ENCODE measurements at places on chromosomes 5 and 9.

DNA sequence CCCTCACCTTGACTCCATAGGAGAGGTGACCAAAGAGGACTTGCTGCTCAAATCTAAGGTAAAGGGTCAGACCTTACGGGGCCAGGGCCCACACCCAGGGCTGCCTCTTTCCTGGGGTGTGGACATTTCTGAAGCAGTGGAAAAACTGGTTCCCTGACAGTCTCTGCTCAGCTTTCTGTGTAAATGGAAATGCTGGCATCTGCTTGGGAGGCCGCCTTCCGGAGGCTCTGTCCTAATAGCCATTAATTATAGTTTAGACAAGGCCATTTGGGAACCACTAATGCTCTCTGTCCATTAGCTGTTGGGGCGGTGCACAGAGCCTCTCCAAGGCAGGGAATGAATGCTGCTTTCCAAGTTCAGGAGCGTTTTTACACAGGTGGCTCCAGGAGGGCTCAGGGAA lies 17.3 kb downstream of the USP20 start:
- H3K4me1 ChIP-seq = peaks cover 5% of the 10 kb centered on the region
- no peak for DNase-seq
- H3K27me3 ChIP-seq = no peaks in the 10 kb centered on the region
- H3K4me3 ChIP-seq = no peak overlapping the region
- H3K36me3 ChIP-seq = peaks cover 85% of the 10 kb centered on the region
- no peak overlapping the region for H3K27ac ChIP-seq

GRCh38 chr9:78115073-78115472 lies 83.5 kb upstream of the GNAQ start:
- DNase-seq = no peak
- no peaks in the 10 kb centered on the region for H3K36me3 ChIP-seq
- H3K27ac ChIP-seq = no peak overlapping the region
- no peaks in the 10 kb centered on the region for H3K27me3 ChIP-seq
- H3K4me1 ChIP-seq = peaks cover 42% of the 10 kb centered on the region

DNA sequence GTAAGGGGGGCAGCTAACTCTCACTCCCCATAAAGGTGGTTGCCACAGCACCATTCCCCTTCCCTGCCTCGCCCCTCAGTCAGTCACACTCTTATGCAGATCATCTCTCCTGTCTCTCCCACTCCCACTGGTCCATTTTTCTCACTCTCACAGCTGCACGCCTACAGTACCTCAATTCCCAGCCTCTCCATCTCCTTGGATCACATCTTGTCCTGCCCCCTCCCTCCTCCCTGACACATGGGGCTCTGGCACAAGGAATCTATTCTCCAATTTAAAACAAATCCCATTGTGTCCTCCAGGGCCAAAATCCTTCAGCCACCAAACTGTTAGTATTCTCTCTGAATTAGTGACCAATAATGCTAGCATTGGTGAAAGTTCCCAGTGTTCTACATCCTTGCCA lies 114.4 kb downstream of the AUH start:
- no peaks in the 10 kb centered on the region for H3K27me3 ChIP-seq
- H3K27ac ChIP-seq = no peak overlapping the region
- H3K4me3 ChIP-seq = no peak overlapping the region
- peaks cover 5% of the 10 kb centered on the region for H3K4me1 ChIP-seq
- no peak for DNase-seq
- no peaks in the 10 kb centered on the region for H3K36me3 ChIP-seq

- no peaks in the 10 kb centered on the region for H3K27me3 ChIP-seq
- H3K4me1 ChIP-seq = peaks cover 41% of the 10 kb centered on the region
Observed at GRCh38 chr9:136104916-136105315, 9.8 kb upstream of the NACC2 start.

DNA sequence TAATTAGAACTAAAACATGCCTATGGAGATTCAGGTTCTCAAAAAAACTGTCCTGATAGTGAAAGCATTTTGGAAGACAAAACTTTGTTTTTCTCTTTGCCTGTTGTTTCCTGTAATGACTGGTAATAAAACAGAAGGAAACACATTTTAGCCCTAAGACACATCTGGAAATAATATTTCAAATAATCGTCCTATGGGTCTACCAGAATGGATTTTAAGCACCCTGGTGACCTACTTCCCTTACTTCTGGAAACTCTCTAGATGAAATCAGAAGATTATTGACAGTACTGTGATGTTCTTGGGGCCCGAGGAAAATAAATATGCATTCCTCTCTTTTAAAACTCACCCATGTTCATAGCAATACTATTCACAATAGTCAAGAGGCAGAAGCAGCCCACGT lies 110.1 kb upstream of the TLE4 start:
- no peaks in the 10 kb centered on the region for H3K27me3 ChIP-seq
- no peaks in the 10 kb centered on the region for H3K36me3 ChIP-seq
- H3K4me3 ChIP-seq = no peak overlapping the region

GRCh38 chr9:93587651-93588347 lies 11.4 kb downstream of the PHF2 start:
- no peaks in the 10 kb centered on the region for H3K27me3 ChIP-seq
- DNase-seq = no peak
- H3K27ac ChIP-seq = no peak overlapping the region
- no peaks in the 10 kb centered on the region for H3K36me3 ChIP-seq
- H3K4me3 ChIP-seq = no peak overlapping the region
- peaks cover 4% of the 10 kb centered on the region for H3K4me1 ChIP-seq

GRCh38 chr9:130212543-130213297 lies 40.5 kb downstream of the NCS1 start:
- no peaks in the 10 kb centered on the region for H3K36me3 ChIP-seq
- H3K4me1 ChIP-seq = no peaks in the 10 kb centered on the region
- no peak overlapping the region for H3K4me3 ChIP-seq
- no peaks in the 10 kb centered on the region for H3K27me3 ChIP-seq
- no peak for DNase-seq

- H3K27ac ChIP-seq = no peak overlapping the region
- no peak for DNase-seq
- H3K36me3 ChIP-seq = no peaks in the 10 kb centered on the region
Observed at GRCh38 chr5:92594031-92594430, 987.0 kb downstream of the NR2F1-AS1 start.

DNA sequence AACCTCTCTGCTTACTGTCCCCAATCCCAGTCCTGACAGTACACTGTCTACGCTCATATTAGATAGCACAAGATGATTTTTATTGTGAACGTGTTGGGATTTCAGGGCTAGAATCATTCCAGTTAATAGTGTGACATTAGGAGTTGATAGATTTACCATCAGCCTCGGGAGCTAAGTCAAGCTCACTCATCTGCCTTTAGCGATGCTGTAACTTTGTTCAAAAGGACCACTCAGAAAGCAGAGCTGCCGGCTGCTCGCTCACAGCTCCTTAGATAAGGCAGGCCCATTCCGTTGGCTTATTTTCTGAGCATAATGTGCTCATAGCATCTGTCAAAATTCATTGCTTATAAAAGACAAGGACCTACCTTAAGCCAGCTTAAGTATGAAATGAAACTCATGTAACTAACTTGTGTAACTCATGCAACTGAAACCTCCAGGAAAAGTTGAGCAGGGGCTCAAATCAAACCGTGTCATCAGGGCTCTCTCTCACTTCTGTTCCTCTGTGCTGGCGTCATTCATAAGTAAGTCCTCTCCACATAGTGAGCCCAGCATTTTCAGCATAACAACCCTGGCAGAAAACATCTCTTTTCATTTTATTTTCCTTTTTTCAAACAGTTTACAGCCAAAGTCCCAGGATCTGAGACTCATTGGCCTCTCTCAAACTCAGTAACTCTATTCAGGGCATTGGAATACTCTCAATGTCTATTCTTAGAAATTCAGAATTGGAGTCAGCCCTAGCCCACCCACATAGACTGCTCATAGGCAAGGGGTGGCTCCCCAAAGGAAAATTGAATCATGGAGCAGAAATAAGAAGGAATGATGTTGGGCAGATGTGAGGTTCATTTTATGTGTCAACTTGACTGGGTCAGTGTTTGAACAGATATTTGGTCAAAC lies 208.8 kb downstream of the MAN2A1 start:
- no peak overlapping the region for H3K4me3 ChIP-seq
- peaks cover 6% of the 10 kb centered on the region for H3K27me3 ChIP-seq
- H3K27ac ChIP-seq = no peak overlapping the region
- no peaks in the 10 kb centered on the region for H3K4me1 ChIP-seq
- no peaks in the 10 kb centered on the region for H3K36me3 ChIP-seq

- no peak for DNase-seq
- H3K4me1 ChIP-seq = peaks cover 95% of the 10 kb centered on the region
- no peaks in the 10 kb centered on the region for H3K27me3 ChIP-seq
- peaks cover 23% of the 10 kb centered on the region for H3K36me3 ChIP-seq
- no peak overlapping the region for H3K4me3 ChIP-seq
- peak overlapping the region; percentile 73 for H3K27ac ChIP-seq
Observed at GRCh38 chr9:89442981-89443814, 54.7 kb downstream of the SEMA4D start.

DNA sequence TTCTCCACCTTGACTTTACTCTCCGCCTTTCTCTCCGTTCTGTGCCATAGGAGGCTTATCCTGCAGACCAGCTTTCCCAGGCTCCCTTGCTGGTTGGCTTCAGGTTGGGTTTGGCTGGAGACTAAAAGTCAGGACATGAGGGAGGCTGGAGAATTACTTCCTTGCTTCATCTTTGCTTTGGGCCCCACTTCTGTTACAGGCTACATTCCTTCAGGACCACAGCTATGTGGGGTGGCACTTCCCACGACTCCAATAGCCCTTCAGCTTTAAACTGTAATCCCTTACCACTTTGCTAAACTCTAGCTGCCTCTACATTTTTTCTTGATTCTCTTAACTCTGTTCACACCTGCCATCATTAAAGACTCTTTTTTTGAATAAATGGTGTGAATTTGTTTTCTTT lies 186.7 kb upstream of the NR4A3 start:
- no peak for DNase-seq
- no peaks in the 10 kb centered on the region for H3K36me3 ChIP-seq
- H3K4me3 ChIP-seq = no peak overlapping the region
- no peaks in the 10 kb centered on the region for H3K4me1 ChIP-seq
- H3K27me3 ChIP-seq = peaks cover 2% of the 10 kb centered on the region

- H3K36me3 ChIP-seq = no peaks in the 10 kb centered on the region
- H3K4me3 ChIP-seq = no peak overlapping the region
- peaks cover 21% of the 10 kb centered on the region for H3K4me1 ChIP-seq
- no peak overlapping the region for H3K27ac ChIP-seq
- peaks cover 3% of the 10 kb centered on the region for H3K27me3 ChIP-seq
- DNase-seq = no peak
Observed at GRCh38 chr5:177494346-177495195, 2.8 kb downstream of the PDLIM7 start.

DNA sequence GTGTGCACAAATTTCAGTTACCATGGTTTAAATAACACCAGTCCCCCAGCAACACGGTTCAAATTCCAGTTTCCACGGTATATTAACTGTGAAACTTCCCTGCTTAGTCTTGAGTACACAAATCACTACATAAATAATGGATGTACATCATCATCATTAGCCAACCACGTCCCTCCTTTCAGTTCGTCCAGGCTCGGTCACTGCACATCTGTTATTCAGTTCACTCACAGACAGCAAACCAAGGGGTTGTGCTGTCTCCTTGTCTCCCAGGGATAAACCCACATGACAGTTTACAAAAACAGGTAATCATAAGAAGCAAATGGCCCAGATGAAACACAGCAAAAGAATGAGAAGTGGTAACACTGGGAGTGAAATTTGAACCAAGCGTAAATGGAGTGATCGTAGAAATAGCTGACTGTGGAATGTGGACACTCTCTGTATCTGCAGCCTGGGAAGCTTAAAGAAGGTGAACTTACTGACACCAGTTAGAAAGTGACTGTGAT lies 61.0 kb upstream of the RAD23B start:
- H3K36me3 ChIP-seq = no peaks in the 10 kb centered on the region
- no peak for DNase-seq
- no peak overlapping the region for H3K27ac ChIP-seq
- H3K4me1 ChIP-seq = no peaks in the 10 kb centered on the region

- DNase-seq = no peak
- no peaks in the 10 kb centered on the region for H3K36me3 ChIP-seq
- no peaks in the 10 kb centered on the region for H3K27me3 ChIP-seq
- H3K27ac ChIP-seq = no peak overlapping the region
- no peak overlapping the region for H3K4me3 ChIP-seq
Observed at GRCh38 chr9:129109537-129109903, 1.1 kb downstream of the CRAT start.

GRCh38 chr5:177096162-177097015 lies 9.7 kb downstream of the FGFR4 start:
- no peak overlapping the region for H3K27ac ChIP-seq
- no peak for DNase-seq
- H3K4me3 ChIP-seq = no peak overlapping the region
- H3K27me3 ChIP-seq = no peaks in the 10 kb centered on the region
- no peaks in the 10 kb centered on the region for H3K4me1 ChIP-seq

- no peak overlapping the region for H3K4me3 ChIP-seq
- H3K4me1 ChIP-seq = no peaks in the 10 kb centered on the region
- H3K27me3 ChIP-seq = no peaks in the 10 kb centered on the region
- H3K36me3 ChIP-seq = no peaks in the 10 kb centered on the region
- H3K27ac ChIP-seq = no peak overlapping the region
Observed at GRCh38 chr9:108836319-108836718, 19.5 kb downstream of the ACTL7B start.

GRCh38 chr9:34540827-34541226 lies 18.0 kb upstream of the ENHO start:
- no peaks in the 10 kb centered on the region for H3K4me1 ChIP-seq
- no peaks in the 10 kb centered on the region for H3K36me3 ChIP-seq
- DNase-seq = no peak
- no peaks in the 10 kb centered on the region for H3K27me3 ChIP-seq

DNA sequence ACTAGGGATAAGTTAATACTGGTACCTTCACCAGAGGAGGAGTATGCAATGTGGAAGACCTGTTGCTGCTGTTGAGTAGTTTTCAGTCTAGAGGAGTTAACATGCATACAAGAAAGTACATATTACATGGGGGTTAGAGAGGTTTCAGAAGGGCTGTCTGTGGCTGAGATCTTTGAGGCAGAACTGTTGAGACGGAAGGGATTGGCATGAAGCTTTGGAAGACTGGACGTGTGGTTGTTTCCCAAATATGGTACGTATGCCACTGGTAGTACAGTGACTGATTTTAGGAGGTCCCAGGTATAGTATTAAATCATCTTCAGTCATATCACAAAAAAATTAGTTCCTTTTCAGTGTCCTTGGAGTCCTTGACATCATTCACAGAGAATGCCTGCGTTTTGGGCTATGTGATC lies 17.6 kb downstream of the TNFAIP8 start:
- DNase-seq = no peak
- no peak overlapping the region for H3K4me3 ChIP-seq
- no peak overlapping the region for H3K27ac ChIP-seq
- no peaks in the 10 kb centered on the region for H3K27me3 ChIP-seq
- peaks cover 10% of the 10 kb centered on the region for H3K36me3 ChIP-seq

GRCh38 chr9:119368681-119369581 lies at the start of gene BRINP1:
BRINP1 (minus strand) TSS chr9:119369435; CDS start chr9:119313355, 56,080 bp downstream.
- no peaks in the 10 kb centered on the region for H3K36me3 ChIP-seq
- no peak within 1 kb of the TSS for H3K27ac ChIP-seq
- no peak within 1 kb of the TSS for H3K4me3 ChIP-seq
- no peak for DNase-seq

All from CD4-positive, CD25-positive, alpha-beta regulatory T cell (primary cell).